ENCODE measurements at places on chromosomes 4 and X.

DNA sequence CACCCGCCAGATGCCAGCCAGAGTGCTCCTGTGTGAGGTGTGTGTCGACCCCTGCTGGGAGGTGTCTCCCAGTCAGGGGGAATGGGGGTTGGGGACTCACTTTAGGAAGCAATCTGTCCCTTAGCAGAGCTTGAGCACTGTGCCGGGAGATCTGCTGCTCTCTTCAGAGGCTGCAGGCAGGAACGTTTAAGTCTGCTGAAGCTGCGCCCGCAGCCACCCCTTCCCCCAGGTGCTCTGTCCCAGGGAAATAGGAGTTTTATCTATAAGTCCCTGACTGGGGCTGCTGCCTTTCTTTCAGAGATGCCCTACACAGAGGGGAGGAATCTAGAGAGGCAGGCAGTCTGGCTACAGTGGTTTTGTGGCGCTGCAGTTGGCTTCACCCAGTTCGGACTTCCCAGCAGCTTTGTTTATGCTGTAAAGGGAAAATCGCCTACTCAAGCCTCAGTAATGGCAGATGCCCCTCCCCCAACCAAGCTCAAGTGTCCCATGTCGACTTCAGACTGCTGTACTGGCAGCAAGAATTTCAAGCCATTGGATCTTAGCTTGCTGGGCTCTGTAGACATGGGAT is 80.8 kb downstream of the CCSER1 start:
- no peak for DNase-seq

- DNase-seq: no peak
These were observed 4.5 kb upstream of the ACE2 start for GRCh38 chrX:15605226-15605625.

- DNase-seq: no peak
These were observed 643.6 kb downstream of the PDHA2 start for GRCh38 chr4:96483308-96484030.

DNA sequence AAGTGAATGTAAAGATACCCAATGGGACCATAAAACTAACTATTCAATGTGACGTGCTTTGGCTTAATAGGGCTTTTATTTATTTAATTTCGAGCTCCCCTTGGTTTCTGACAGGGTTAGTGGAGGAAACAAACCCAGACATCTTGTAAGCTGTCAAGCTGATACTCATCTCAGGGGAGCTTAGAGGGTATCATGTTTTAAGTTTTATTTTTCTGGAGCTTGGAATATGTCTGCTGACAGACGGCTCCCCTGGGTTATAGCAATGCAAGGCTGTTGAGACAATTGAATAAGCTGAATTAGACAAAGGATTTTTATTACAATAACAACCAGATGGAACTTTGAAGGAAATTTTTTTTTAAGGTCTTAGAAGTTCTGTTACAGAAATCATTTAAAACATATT is 456.5 kb downstream of the IL1RAPL1 start:
- no peak for DNase-seq

DNA sequence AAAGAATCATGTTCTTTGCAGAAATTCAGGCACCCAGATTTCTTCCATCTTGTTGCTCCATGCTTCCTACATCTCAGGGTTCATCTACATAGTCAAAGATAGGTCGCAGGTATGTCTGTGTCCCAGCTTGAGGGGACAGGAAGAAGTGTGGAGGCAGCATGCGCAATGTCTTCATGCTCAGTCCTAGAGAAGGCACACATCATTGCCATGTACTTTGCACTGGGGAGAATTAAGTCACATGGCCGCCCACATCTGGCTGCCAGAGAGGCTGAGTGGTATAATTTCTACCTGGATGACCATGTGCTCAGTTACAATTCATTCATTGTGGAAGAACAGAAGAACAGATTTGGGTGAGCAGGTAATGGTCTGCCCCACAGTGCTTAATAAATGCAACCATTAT is 54.1 kb downstream of the GAB1 start:
- DNase-seq: no peak

- DNase-seq: no peak
These were observed 257.2 kb downstream of the DMD start for GRCh38 chrX:32954125-32954524.

DNA sequence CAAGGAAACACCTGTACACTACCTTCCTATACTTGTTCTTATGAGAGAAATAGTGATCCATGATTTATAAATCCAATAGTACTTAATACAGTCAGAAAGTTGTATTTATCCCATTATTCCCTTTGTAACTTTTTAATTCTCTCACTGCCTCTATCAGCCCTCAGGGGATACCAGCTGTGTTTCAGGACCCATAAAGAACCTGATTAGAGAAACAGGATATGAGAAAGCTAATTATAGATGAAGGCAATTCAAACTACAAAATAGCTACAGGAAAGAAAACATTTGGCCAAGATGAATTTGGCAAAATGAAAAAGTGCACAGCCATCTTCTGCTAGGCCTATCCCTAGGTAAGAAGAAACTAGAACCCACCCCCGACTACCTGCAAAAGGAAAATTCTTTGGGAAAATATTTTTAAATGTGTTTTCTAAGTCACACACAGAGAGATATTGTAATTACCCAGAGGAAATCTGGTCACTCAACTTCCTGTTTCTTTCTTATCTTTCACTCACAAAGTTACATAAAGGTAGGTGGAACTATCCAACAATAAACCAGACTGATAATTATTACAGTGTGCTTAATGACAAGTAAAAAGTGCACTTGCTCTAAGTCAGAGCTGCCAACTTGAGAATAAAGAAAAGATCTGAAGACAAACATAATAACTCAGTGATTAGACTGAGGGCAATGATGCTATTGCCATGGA is 836.5 kb upstream of the HTR2C start:
- DNase-seq: no peak

- no peak for DNase-seq
These were observed 14.9 kb downstream of the CCSER1 start for GRCh38 chr4:90142081-90142480.

GRCh38 chr4:167602157-167602556 is 367.9 kb upstream of the SPOCK3 start:
- no peak for DNase-seq

DNA sequence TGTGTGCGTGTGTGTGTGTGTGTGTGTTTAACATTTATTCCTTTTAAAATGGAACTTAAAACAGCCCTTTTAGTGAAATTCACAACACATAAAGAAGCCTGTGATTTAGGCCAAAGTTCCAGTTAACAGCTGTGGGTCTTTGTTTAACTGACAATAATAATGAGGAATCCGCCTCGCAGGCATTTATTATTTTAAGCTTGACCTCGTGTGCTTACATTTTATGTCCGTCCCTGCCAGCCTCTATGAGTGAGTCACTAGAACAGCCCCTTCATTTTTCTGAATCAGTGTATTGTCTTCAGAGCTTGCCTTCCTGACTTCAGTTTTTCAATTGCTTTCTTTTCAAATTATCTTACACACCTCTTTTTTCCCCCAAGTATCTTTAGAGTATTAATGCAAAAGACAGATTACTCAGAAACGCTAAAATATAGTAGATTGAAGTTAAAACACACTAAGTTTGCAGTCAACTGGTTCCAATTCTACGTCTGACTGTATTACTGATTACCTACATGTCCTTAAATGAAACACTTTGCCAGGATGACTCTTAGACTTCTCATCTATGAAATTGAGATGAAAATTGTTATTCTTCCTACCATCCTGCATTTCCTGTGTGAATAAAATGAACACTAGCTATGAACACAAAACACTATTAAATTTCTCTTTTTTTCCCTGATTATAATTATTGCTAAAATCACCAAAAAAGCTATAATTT is 319.6 kb upstream of the HS3ST1 start:
- no peak for DNase-seq

- DNase-seq: no peak
These were observed 25.6 kb downstream of the SORBS2 start for GRCh38 chr4:185786422-185786821.

DNA sequence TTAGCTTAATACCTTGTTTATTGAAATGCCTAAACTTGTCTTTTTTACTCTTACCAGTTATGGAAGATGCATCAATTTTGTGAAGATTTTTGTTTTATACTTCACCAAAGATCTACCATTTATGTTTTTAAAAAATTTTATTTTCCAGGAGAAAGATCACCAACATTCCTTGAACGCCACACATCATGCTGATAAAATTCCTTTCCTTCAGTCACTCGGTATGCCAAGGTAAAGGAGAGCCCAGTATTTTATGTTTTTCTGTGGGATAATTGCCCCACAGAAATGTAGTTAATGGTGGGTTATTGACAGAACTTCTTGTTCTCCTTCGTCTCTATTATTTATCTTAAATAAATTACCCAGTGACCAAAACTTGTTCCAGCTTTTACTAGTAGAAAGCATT is 217.0 kb downstream of the GC start:
- no peak for DNase-seq

DNA sequence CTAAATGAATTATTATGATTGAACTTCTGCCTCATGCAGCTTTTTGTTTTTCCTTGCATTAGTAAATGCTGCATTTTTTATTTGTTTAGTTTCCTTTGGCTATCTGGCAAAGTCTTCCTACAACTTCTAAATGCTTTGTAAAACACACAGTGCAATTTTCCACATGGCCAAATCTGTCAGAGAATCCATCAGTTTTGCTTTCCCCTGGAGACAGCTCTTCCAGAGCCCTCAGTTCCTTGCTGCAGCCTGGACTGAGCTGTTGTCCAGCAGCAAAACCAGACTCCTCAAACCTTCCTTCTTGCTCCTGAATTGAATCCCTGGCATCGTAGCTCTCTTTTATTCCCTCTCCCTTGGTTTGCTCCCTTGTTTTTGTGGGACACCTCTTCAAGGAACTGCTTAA is 42.6 kb downstream of the MED28 start:
- no peak for DNase-seq

GRCh38 chrX:20212486-20213089 is 54.1 kb downstream of the RPS6KA3 start:
- no peak for DNase-seq

GRCh38 chrX:148672517-148672916 is 172.1 kb downstream of the AFF2 start:
- no peak for DNase-seq

DNA sequence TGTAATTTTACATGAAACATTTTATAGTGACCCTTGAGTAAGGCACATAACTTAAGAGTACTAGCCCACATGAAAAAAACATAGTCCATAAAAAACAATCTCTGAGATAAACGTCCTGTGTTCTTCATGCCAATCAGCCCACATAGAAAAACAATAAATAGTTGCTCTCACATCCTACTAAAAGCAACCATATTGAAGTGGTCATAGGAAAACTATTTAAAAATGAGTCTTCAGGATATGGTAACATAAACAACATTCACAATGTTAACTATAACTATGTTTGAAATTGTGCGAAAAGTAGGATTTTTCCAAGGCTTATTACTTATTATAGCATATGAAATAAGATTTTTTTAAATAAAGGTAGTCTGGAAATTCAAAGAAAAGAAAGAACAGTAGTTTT is 77.1 kb upstream of the EPHA5 start:
- DNase-seq: no peak

- DNase-seq: no peak
These were observed 247.0 kb upstream of the NDST4 start for GRCh38 chr4:115360431-115360830.

DNA sequence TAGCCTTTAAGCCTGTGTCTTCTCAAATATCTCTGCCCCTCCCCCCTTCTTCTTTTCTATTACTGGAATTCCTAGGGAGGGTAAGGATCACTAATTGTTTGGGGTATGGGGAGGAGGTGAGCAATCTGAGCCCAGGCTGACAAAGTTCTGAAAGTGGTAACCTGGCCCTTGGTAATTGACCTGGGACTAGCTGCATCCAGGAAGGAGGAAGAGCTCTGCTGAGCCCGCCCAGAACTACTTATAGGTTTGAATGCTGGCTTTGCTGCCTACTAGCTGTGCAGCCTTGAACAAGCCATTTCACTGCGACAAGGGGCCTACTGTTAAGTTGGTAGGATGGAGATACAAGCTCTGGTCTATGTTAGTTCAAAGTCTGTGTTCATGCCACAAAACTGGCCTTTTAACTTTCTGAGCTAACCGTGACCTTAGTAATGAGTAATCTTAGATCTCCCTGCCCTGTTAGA is 37.8 kb downstream of the DGKK start:
- no peak for DNase-seq

- DNase-seq: no peak
These were observed 1934.2 kb upstream of the IGFBP7 start for GRCh38 chr4:59044286-59044900.

DNA sequence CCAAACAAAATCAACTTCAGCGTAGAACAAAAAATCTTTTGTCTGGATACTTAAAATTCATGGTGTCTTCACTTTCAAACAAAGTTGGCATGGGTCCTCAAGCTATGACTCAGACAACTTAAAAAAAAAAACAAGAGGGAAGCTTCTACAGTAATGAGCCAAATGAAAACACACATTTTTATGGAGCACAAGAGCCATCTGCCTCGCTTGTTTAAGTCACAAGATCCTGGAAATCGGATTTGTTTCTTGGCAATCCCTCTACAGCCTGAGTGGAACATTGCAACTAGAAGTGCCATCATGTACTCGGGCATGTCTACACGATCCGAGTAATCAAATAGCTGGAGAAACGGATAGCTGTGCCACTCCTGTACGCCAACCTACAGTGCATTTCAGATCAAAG is 22.6 kb downstream of the LAMP2 start:
- no peak for DNase-seq

DNA sequence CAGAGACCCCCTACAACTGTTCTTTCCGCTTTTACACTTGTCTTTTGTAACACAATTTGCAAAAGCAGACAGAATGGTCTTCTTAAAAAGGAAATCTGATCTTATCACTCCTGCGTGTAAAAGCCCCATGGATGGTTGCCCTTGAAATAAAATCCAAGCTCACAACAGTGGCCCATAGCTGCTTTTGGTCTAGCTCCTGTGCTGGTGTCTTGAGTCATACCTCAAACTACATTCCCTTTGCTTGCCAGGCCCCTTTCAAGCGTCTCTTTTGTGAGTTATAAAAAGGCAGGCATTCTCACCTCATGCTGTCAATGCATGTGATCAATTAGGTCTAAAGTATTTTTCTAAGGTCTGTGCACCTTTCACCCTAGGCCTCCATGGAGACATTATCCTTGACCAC is 27.6 kb downstream of the HPGD start:
- no peak for DNase-seq

DNA sequence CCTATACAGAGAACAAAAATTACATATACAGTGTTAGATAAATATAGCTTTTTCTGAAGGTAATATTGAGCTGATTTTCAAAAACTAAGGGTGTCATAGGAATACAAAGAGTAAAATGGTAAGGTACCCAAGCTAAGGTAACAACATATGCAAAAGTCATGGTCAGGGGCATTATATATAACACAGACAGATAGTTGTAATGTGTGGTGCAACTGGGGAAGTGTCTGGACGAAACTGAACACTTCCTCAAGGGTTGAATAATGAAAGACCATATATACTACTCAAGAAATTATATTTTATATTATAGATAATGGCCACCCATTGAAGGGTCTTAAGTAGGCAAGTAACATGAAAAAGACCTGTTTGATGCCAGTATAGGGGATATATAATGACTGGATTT is 262.1 kb upstream of the CXXC4 start:
- no peak for DNase-seq

Measured in stimulated activated CD8-positive, alpha-beta memory T cell treated with anti-CD3 and anti-CD28 coated beads, Interleukin-2, amount 100 ng/mL, for 1 hour (primary cell).